ENCODE measurements at places on chromosomes 13 and 19.

GRCh38 chr19:480016-480855, 16.1 kb upstream of the MADCAM1 start:
- DNase-seq, result peak; percentile 29

GRCh38 chr13:46831588-46832194, 34.7 kb upstream of the ESD start:
- peak; percentile 24 for DNase-seq

GRCh38 chr13:93776936-93777335, 550.3 kb downstream of the GPC6 start:
- no peak for DNase-seq

DNA sequence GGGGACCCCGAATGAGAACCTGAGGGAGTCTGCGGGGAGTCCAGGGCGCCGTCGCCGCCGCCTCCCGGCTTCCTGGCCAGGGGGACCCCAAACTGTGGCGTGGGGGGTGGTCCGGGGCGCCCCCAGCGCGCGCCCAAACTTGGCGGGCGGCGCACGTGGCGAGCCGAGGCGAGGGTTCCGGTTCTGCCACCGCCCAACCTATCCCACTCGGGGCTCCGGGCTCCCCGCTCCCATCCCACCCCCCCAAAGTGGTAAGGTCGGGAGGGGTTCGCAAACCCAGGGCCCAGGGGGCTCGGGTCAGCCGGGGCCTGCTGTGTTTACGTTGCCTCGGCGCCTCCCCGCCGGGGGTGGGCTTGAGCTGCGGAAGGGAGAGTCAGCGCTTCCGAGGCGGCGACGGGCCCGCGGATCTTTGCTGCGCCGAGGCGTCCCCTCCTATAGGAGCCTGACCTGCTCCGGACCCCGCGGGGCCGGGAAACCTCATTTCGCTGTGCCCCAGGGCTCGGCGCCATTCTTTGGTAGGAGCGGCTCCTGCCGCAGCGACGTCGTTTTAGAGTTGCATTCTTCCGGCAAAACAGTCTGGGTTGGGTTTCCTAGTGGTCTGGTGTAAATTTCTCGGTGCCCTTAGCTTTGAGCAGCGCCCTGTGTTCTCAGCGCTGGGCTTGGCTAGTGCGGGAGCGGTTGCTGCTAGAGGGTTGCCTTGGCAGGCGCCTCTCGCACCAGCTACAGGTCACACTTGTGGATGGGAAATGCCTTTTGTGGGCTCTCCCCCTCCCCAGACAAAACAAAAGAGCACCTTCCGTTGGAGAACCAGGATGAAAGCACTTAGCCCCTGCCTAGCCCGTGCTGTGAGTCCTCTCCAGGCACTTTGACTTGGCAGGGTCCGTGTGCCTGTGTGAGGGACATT, 1.2 kb downstream of the DAZAP1 start:
- peak; percentile 29 for DNase-seq

GRCh38 chr19:56312342-56312741, 2.3 kb downstream of the ZSCAN5A start:
- no peak for DNase-seq

GRCh38 chr13:110634558-110634957, 19.2 kb downstream of the NAXD start:
- DNase-seq, result no peak

GRCh38 chr19:56155124-56155687, 14.1 kb downstream of the ZNF444 start:
- no peak for DNase-seq

GRCh38 chr13:110593430-110594130, 21.8 kb upstream of the NAXD start:
- peak; percentile 58 for DNase-seq

DNA sequence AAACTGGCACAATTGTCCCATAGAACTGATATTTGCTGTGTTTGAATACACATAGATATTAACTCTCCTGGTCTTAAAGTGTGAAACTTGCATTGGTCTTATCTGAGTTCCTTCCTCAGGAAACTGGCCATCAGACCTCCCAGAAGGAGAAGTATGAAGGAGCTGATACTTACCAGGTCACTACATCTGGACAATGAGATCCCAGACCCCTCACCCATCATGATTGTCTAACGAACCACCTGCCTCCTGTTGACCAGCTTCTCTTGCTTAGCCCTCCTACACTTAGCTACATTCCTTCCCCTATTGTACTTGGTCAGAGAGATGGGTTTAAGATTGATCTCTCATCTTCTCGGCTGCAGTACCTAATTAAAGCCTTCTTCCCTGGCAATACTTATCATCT, 413.3 kb downstream of the KCTD12 start:
- no peak for DNase-seq

DNA sequence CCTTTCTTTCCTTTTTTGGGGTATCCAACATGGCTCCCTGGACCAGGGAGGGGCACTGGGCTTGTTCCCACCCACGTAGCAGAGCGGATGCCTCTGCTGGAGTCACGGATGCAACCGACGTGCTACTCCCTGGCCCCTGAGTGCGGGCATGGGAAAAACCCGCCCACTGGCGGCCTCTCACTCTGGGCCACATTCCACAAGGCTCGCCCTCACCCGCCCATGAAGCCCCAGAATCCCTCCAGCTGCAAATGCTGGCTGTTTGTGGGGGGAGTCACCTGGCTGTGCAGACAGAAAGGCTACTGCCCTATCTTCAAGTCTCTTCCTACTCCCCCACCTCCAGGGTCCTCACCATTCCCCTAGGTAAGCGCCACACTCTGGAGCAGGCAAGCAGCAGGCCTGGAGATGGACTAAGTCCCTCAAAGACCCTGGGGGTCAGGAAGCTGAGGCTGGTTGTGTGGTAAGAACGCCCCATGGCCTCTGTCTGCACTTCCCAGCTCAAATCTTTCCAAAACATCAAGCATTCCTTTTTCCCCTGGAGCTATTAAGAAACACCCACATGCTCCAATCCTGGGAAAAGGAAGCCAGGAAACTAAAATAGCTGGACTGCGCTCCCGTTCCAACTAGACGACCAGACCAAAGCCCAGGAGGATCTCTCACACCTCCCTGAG, 17.9 kb upstream of the EPHX3 start:
- DNase-seq, result no peak

GRCh38 chr19:6088602-6089049, 21.7 kb downstream of the RFX2 start:
- DNase-seq, result no peak

GRCh38 chr13:75219479-75220237, 262.3 kb downstream of the TBC1D4 start:
- DNase-seq, result peak; percentile 6

- DNase-seq, result no peak
Observed at GRCh38 chr13:71320452-71320851, 546.6 kb downstream of the DACH1 start.

GRCh38 chr13:98910501-98910951, 67.3 kb downstream of the DOCK9 start:
- no peak for DNase-seq

GRCh38 chr13:95153647-95154412, 147.4 kb downstream of the ABCC4 start:
- no peak for DNase-seq

DNA sequence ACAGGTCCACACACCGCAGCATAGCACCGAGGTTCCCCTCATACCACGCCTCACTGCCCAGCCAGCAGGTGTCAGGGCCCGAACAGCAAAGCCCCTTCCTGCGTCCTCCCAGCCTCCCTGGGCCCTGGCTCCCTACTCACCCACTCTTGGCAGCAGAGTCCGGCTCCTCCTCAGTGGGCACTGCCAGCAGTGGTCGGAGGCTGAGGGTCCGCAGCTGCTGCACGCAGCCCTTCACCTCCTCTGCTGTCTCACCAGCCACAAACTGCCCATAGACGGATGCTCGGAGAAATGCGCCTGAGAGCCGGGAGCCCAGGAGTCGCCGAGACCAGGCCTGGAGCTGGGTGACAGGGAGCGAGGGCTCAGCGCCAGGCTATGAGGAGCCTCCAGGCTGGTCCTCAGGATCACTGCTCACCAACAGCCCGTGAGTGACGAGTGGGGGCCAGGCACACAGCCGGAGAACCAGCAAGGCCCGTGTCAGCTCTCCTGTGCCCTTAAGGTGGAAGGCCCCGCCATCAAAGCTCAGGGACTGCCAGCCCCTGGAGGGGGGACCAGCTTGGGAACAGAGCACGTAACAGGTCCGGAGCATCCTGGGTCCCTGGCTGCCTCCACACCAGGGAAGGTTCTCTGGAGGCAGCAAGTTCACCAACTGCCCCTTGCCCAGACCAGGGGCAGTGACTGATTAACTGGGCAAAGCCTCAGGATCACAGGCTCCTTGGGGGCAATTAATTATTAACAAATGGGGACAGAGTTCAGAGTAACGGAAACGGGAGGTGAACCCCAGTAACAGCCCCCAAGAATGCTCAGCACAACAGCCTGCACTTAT, at the start of gene PRODH2:
PRODH2 (minus strand) TSS at position 626 of the 823 bp plus-strand sequence; CDS start at position 586, 40 bp downstream.
- DNase-seq, result no peak

- DNase-seq, result no peak
Observed at GRCh38 chr19:37966662-37967231, 59.7 kb downstream of the SIPA1L3 start.

DNA sequence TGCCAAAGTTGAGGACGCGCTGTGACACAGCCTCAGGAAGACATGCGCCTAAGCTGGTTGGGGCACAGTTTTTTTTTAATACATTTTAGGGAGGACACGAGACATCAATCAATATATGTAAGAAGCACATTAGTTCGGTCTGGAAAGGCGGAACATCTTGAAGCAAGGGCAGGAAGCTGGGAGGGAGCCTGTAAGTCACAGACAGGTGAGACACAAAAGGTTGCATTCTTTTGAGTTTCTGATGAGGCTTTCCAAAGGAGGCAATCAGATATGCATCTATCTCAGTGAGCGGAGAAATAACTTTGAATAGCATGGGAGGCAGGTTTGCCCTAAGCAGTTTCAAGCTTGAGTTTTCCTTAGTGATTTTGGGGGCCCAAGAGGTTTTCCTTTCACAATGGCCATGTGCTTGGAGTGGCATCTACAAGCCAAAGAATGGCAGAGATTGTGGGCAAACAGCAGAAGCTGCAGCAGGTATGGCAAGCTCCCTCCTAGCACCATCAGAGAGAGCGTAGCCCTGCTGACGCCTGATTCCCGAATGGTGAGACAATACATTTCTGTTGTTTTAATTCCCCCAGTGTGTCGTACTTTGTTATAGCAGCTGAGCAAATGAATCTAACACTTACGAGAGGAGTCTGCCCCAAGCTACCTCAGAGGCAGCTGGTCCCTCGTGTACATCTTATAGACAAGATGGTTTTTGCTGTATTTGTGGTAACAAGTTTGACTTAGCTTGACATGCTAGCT, 99.5 kb upstream of the TMTC4 start:
- no peak for DNase-seq

DNA sequence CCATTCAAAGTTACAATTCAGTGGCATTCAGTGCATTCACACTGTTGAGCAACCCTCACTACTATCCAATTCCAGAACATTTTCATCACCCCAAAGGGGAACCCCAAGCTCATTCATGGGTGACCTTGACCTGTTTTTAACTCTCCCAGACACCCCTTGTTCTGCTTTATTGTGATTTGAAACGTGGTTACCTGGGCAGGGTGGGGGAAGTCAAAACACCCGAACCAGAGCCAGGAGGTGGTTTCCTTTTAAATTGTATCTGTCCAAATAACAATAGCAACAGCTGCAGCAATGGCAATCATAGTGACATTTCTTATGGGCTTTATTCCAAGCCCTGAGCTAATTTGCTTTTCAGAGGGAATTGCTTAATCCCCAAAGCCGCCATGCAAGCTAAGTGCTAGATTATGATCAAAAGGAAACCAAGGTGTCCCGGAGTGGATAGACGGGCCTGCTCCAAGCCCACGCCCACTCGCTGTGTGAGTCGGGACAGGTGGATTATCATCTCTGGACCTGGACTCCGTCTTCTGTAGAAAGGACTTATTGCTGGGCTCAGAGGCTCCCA, 6.1 kb downstream of the PTGIR start:
- no peak for DNase-seq

GRCh38 chr19:13554506-13555240, 48.4 kb upstream of the CACNA1A start:
- DNase-seq, result no peak

Measured in hematopoietic multipotent progenitor cell treated with erythropoietin and hydrocortisone succinate and interleukin-3 and kit ligand, for 17 days (in vitro differentiated cells).